ENCODE measurements at places on chromosomes 7 and 10.

- DNase-seq, result no peak
Observed at GRCh38 chr10:71719042-71719441, 536 bp downstream of the C10orf105 start.

- no peak for DNase-seq
Observed at GRCh38 chr10:101152316-101152715, 21.2 kb downstream of the TLX1 start.

DNA sequence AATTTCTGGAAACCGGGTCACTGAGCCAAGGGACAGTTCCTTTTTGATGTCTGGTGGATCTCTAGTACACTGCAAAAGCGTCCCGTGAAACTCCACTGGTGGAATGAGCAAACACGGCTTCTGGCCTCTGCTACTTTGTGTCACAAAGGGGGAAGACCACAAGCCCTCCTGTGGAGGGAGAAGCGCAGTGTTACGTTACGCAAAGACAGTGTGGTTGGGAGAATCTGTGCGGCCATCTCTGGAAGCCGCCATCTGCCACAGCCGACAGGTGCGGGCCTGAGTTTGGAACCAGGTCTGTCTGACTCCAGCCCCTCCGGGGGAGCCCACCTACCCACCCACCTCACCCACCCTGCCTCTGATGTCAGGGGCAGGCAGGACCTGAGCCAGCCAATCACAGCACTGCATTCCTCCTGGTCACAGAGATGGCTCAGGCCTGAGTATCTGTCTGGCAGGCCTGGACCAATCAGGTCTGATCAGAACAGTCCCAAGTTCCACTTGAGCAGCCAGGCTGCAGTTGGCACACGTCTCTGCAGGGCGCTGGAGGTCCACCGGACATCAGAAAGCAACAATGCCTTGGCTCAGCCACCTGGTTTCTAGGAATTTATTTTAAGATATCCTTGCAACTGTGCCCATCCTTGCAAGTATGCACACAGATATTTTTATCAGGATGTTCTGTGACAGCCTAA lies 3.0 kb upstream of the CYP2W1 start:
- no peak for DNase-seq

DNA sequence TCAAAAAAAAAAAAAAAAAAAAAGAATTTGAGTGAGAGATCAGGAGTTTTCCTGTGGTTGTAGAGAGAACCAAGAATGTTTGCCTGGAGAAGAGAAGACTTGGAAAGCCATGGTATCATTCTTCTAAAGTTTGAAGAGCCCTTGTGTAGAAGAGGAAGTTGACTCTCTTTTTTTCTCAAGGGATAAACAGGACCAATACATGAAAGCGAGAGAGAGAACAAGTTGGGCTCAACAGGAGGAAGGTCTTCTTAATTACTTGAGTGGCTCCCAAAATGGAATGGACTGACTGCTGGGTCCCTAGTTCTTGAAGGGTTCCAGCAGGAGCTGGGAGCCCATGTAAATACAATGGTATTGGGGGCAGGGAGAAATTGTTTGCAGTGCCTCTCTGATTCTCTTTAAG lies 173.3 kb upstream of the ADO start:
- no peak for DNase-seq

DNA sequence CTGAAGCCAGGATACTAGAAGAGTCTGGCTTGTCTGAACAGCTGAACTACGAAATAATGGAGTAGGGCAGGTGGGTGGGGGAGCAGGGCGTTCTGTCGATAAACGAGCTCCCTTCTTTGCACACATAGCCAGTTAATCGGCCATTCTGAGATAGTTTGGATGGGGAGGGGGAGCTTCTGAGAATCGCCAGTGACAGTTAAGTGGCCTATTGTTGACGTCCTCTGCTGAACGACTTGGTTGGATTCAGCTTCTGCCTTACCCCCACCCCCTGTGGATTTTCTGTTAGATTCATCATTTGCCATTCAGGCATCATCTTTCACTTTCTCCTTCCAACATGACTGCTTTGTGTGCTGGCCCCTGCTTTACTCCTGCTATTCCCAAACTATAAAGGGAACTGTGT lies 520 bp downstream of the CPA5 start:
- DNase-seq, result no peak

DNA sequence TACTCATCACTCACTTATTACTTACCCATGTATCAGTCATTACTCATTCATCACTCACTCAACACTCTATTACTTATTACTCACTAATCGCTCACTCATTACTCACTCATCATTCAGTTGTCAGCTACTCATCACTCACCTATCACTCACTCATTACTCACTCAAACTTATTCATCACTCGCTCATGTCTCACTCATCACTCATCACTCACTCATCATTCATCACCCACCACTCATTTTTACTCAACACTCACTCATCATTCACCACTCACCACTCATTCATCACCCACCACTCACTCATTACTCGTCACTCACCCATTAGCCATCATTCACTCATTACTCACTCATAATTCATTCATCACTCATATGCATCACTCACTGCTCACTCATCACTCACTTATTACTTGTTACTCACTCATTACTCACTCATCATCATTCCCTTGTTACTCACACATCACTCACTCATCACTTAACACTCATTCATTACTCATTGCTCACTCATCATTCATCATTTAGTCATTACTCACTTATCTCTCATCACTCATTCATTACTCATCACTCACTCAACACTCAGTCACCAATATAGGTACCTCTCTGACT lies 237.9 kb downstream of the ADARB2 start:
- no peak for DNase-seq

DNA sequence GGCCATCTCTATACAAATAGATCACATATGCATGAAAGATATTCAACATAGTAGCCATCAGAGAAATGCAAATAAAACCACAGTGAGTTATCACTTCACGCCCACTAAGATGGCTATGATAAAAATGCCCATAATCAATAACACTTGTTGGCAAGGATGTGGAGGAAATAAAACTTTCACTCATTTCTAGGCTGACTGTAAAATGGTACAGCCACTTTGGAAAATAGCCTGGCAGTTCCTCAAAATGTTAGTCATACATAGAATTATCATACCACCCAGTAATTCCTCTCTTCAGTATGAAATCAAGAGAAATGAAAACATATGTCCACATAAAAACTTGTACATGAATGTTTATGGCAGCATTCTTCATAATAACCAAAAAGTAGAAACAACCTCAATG lies 324.9 kb downstream of the LRRTM3 start:
- DNase-seq, result no peak

- DNase-seq, result no peak
Observed at GRCh38 chr7:129136887-129137642, 7.4 kb upstream of the TSPAN33 start.

- DNase-seq, result no peak
Observed at GRCh38 chr10:33276282-33276923, 58.1 kb downstream of the NRP1 start.

DNA sequence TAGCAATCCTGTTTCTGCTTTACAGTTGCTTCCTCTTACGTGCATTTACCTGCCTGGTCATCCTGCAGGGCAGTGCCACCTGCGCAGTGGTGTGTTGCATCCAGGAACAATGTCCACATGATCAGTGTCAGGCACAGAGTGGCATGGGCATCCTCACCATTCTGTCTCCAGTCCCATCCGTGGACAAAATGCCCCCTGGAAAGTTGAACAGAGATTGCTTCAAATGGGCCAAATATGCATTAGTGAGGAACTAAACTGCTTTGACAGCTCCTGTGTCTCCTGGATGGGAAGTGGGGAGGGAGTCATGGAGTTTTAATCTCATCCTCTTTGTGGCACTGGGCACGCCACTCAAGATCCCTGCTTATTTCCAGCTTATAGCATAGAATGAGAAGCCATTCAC lies 151.8 kb downstream of the DPP6 start:
- DNase-seq, result no peak

GRCh38 chr10:98186681-98187080 lies 52.2 kb downstream of the R3HCC1L start:
- no peak for DNase-seq

GRCh38 chr7:73936967-73937366 lies 76.0 kb downstream of the TMEM270 start:
- DNase-seq, result no peak

DNA sequence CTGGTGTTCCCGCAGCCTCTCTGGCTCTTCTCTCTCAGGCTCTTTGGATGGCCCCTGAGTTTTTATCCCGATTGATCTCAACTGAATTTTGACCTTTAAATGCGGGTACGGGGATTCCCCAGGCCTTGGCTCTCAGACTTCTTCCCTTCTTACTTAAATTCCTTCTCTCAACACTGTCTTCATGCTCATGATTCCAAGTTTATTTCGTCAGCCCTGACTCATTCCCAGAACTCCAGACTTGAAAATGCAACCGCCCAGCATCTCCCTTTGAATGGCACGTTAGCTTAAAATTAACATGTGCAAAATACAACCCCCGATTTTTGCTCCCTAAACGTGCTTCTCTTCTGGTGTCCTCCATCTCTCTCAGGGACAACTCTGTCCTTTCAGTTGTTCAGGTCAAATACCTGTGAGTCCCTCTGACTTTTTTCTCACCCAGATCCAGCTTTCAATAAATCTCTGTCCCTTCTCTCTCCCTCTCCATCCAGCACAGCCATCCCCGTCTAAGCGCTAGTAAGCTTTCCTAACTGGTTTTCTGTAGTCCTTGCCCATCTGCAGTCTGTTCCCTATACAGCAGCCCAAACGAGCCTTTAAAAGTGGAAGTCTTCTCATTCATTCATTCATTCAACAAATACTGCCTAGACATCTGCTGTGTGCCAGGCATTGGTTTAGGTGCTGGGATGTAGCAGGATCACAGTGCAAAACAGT lies 7.1 kb downstream of the HECW1 start:
- peak; percentile 80 for DNase-seq

DNA sequence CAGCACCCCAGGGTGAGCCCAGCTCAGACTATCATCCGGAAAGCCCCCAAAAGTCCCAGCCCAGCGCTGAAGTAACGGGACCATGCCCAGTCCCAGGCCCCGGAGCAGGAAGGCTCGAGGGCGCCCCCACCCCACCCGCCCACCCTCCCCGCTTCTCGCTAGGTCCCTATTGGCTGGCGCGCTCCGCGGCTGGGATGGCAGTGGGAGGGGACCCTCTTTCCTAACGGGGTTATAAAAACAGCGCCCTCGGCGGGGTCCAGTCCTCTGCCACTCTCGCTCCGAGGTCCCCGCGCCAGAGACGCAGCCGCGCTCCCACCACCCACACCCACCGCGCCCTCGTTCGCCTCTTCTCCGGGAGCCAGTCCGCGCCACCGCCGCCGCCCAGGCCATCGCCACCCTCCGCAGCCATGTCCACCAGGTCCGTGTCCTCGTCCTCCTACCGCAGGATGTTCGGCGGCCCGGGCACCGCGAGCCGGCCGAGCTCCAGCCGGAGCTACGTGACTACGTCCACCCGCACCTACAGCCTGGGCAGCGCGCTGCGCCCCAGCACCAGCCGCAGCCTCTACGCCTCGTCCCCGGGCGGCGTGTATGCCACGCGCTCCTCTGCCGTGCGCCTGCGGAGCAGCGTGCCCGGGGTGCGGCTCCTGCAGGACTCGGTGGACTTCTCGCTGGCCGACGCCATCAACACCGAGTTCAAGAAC lies 1.1 kb downstream of the VIM start:
- DNase-seq, result peak; percentile 69

- DNase-seq, result no peak
Observed at GRCh38 chr10:52668024-52668423, 104.6 kb downstream of the MBL2 start.

DNA sequence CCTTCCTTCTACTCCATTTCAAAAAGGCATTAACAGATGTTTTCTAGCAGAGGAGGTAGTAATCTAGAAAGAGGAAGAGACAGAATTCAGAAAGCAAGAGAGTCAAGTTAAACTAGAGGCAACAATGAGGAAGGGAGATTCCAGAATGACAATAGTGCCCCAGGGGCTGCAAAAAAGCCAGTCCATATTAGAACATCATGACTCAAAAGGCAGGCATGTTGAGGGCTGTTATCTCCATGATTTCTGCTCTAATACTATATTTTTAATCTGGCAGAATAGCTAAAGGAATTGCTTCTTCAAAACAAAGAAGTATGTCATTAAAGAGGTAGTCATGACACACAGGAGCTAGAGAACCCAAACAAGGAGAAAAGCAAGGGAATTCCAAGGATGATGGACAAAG lies 599.6 kb downstream of the INHBA start:
- DNase-seq, result peak; percentile 44

- no peak for DNase-seq
Observed at GRCh38 chr10:78862328-78862640, 206.5 kb upstream of the ZMIZ1 start.

- no peak for DNase-seq
Observed at GRCh38 chr7:77971726-77972125, 173.2 kb downstream of the PHTF2 start.

DNA sequence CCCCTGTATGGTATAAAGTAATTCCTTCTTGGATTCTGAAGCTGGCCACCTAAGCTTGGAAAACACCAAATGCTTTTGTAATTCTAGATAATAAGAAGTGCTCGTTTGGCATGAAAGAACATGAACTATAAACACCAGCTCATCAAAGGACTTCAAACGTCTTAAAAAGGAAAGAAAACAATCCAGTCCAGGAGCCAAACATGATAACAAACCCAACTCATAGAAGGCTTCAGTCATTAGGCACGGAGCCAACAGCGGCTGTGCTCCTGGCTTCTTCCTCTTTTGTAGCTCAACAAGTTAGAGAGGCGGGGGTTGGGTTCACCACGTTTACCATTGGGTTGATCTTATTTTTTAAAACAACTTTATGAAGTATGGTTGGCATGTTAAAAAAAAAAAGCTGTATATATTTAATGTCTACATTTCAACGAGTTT lies 56.4 kb upstream of the ECHDC3 start:
- DNase-seq, result peak; percentile 78

- DNase-seq, result peak; percentile 26
Observed at GRCh38 chr7:54839575-54840213, 80.7 kb upstream of the SEC61G start.

- DNase-seq, result no peak
Observed at GRCh38 chr10:90858461-90858968, 676 bp upstream of the HTR7 start.

DNA sequence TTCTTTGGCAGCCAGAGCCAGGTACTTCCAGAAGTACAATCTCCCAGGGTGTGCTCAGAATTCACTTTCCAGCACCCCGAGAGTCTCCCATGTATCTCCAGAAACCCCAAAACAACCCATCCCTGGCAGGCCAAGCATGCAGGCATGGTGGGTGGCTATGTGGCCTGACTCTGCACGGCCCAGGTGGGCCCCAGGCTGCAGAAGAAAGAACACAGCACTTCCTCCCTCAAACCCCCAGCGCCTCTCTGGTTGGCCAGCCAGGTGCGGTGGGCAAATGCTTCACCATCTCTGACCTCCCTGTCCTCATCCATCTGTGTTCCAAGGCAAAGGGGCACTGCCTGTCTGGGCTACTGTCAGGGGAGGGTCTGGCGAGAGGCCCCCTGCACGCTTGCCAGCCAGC lies 100.3 kb downstream of the MKI67 start:
- DNase-seq, result no peak

GRCh38 chr7:90680484-90680883 lies 84.4 kb downstream of the CDK14 start:
- no peak for DNase-seq

GRCh38 chr10:62732841-62733653 lies 71.5 kb upstream of the ADO start:
- peak; percentile 81 for DNase-seq

DNA sequence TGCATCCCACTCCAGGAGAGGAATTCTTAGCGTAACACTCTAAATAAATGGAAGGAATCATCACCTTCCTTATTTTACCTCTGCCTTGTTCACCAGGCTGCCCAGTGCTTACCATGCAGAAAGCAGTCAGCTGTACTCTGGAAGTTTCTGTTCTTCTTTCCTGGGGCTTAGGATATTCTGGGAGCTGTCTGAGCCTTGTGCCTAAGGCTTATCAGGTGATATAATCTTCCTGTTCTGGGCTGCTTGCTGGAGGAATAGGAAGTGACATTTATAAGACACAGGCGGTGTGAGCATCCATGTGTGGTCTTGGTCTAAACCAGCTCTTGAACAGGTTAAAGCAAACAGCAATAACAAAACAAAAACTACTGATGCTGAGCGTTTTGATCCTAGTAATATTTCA lies 13.5 kb downstream of the KCTD7 start:
- no peak for DNase-seq

Data from amniotic epithelial cell (primary cell).